ENCODE measurements at places on chromosomes 13 and 19. TPM values are rescaled to one million over a fixed set of nuclear protein-coding genes. Genes with fewer than 3 reads are reported as not detected.

The SRRM5 gene
- not detected for total RNA-seq

The SLC6A16 gene
- 0.09 TPM for total RNA-seq

The ANKRD24 gene
- 4.4 TPM for total RNA-seq

The ZNF264 gene
- 35.2 TPM for total RNA-seq

The BST2 gene
- 0.60 TPM for total RNA-seq

The ZBTB32 gene
- not detected for total RNA-seq

The TMEM259 gene
- 41.6 TPM for total RNA-seq

The COMP gene
- total RNA-seq, result 1.3 TPM

The THSD8 gene
- 0.43 TPM for total RNA-seq

The PLA2G4C gene
- total RNA-seq, result 3.0 TPM

The WDR87 gene
- total RNA-seq, result not detected

The CACNG7 gene
- total RNA-seq, result 0.47 TPM

The ZNF471 gene
- total RNA-seq, result 4.9 TPM

The NLRP7 gene
- total RNA-seq, result not detected

The PBX4 gene
- total RNA-seq, result 2.2 TPM

The ICAM4 gene
- 2.7 TPM for total RNA-seq

The TUBGCP3 gene
- total RNA-seq, result 11.7 TPM
